Activated naive CD4-positive, alpha-beta T cell treated with Interleukin-2 at 50 U/mL for 16 hours (primary cell): ENCODE measurements at places on chromosomes 1 and 21.

GRCh38 chr1:3336641-3337630, 117.5 kb upstream of the ARHGEF16 start:
- DNase-seq = no peak

GRCh38 chr21:17446737-17447136, 66.1 kb upstream of the CXADR start:
- DNase-seq = no peak

- no peak for DNase-seq
Measured at GRCh38 chr1:27071049-27071416, 58.4 kb upstream of the TENT5B start.

DNA sequence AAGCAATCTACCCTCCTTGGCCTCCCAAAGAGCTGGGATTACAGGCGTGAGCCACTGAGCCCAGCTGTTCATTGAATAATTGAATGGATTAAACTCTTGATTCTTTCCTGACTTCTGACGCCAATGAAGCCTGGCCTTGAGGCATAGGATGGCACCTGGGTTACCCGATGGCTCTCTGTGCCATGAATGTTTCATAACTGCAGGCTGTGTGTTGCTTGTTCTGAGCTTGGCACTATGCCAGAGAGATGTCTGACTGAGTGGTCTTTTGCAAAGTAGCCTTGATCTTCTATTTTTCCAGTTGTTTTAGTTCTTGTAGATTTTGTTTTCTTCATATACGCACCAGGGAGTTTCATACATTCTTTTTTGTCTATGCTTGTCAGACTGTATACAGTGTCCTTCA, 38.5 kb upstream of the AK4 start:
- no peak for DNase-seq
